ENCODE measurements at places on chromosomes 7 and 10.
A peak's percentile ranks its signal among the peaks of the same experiment; 100 is the strongest.

GRCh38 chr7:116525298-116525912 lies 569 bp downstream of the CAV1 start:
- peak; percentile 47 for DNase-seq

DNA sequence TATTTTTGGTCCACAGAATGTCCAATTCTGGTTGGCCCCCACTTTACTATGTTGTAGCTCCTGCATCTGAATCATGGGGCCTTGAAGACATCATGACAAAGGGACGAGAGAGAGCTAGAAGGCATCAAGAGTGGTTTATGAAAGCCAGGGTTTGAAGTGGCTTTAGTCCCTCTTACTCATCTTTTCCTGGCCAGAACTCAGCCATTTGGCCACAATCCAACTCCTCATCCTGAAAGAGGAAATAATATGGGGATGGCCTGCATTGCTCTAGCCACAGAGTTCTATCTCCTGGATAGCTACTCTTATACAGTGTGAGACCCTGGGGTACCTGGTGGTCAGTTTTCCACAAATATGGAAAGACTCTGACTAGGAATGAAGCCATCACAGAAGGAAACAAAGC lies 418.9 kb downstream of the XPNPEP1 start:
- DNase-seq, result no peak

- no peak for DNase-seq
These were observed 706.8 kb upstream of the MBL2 start for GRCh38 chr10:53479365-53479764.

DNA sequence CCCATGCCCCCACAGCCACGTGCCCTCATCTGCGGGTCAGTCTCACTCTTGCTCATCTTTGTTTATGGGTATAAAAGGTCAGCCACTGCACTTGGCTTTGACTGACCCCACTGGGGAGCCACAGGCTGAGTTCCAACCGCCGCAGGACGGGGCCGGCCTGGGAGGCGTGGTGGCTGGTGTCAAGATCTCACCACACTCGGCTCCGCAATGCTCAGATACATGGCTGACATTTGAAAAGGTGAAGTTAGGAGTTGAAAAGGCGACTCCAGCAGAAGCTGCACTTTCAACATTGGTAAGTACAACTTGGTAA lies 14.9 kb downstream of the TUBGCP2 start:
- DNase-seq, result no peak

DNA sequence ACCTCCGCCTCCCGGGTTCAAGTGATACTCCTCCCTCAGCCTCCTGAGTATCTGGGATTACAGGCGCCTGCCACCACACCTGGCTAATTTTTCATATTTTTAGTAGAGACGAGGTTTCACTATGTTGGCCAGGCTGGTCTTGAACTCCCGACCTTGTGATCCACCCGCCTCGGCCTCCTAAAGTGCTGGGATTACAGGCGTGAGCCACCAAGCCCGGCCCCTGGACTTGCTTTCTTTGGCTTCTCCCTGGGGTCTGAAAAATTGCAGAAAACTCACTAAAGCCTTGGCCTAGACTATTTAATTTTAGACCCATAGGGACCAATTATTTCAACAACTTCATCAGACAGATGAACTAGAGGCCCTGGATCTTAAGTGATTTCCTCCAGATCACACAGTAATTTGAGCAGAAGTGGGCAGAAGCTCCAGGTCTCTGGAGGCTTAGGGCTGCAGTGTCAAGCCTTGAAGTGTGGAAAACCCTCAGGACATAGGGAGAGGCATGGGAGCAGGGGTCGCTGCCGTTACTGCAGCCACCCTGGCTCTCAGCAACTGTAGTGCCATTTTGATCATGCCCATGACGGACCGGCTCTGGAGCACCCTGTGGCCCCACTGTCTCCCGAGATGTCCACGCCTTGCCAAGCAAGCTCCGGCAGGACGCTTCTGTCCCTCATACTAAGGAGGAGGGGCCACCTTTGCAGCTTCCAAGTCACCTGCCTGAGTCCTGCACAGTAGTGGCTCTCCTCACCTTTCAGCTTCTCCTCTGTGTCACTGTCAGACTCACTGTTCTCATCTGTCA lies 72.4 kb downstream of the DENND2A start:
- DNase-seq, result no peak

GRCh38 chr7:49775065-49775948 lies 1.9 kb downstream of the VWC2 start:
- peak; percentile 47 for DNase-seq

DNA sequence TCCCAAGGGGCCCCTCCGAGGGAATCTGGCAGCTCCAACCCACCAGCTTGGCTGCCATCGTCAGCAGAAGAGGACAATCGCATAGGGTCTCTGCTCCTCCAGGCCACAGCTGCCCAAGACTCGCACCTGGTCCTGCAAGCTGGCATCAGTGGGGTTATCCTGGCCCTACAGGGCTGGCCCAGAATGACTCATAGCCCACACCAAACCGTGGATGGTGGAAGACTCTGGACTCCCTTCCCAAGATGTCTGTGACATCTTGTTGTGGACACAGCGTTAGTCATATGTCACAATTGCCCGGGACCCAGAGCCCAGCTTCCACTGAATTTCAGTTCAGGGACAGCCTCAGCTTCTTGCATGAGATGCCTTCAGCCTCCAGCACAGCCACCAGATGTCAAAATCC lies 91.5 kb upstream of the CUX1 start:
- no peak for DNase-seq

- no peak for DNase-seq
These were observed 94.4 kb upstream of the SKAP2 start for GRCh38 chr7:26958834-26959233.

- DNase-seq, result no peak
These were observed 137.2 kb downstream of the PHTF2 start for GRCh38 chr7:77935652-77936348.

GRCh38 chr7:141076377-141076776 lies 2.5 kb downstream of the TMEM178B start:
- no peak for DNase-seq

DNA sequence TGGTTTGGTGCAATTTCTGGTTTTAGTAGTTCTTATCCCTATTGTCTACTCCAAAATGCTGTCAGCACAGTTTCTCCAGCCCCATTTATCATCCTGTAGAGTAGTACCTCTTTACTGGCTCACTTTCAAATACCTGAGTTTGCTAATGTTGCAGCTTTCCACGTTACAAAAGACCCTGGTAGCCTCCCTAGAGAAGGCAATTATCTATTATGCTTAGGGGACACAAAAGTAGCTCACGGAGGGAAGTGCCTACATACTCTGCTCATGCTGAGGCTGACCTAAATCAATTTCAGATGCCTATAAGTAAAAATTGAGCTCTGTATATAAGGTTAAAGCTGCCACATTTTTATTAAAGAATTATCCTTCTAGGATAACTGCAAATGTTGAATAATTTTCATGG lies 603.6 kb downstream of the CNTNAP2 start:
- DNase-seq, result no peak

- no peak for DNase-seq
These were observed 78.8 kb downstream of the CNNM2 start for GRCh38 chr10:102996876-102997275.

GRCh38 chr10:101106351-101106750 lies 24.7 kb upstream of the TLX1 start:
- DNase-seq, result no peak

DNA sequence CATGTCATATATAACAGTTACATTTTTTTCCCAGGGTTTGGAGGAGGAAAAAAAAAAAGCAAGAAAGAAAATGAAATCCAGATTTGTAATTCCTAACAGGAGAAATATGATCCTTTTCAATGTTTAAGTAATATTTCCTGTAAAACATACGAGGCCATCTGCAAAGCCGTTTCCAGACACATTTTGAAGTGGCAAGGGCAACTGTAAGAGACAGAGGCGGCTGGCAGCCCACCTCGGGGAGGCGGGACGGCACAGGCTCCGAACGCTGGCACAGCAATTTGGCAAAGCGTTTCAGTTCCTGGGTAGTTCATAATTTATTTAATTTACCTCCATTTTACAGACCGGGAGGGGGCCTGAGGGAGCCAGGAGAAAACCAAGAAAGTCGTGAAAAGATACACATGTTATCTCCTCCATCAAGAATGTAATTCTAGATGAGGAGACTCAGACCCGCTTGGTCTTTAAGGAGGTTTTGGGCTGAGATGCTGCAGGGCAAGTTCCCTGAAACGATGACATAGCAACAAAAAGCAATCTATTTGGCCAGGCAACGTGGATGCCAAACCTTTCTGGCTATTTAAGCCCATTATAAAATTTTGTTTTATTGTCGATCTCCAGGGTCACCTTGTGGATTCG lies 448.5 kb upstream of the MKI67 start:
- no peak for DNase-seq

- DNase-seq, result no peak
These were observed 361.6 kb upstream of the SHH start for GRCh38 chr7:156173748-156174353.

GRCh38 chr10:43047288-43047970 lies 29.4 kb upstream of the RET start:
- no peak for DNase-seq

GRCh38 chr7:87627634-87627994 lies 584 bp upstream of the RUNDC3B start:
- peak; percentile 42 for DNase-seq

- DNase-seq, result no peak
These were observed 4.9 kb upstream of the CYP3A7 start for GRCh38 chr7:99739699-99740572.

- no peak for DNase-seq
These were observed 89.4 kb downstream of the ITGA8 start for GRCh38 chr10:15630353-15630752.

DNA sequence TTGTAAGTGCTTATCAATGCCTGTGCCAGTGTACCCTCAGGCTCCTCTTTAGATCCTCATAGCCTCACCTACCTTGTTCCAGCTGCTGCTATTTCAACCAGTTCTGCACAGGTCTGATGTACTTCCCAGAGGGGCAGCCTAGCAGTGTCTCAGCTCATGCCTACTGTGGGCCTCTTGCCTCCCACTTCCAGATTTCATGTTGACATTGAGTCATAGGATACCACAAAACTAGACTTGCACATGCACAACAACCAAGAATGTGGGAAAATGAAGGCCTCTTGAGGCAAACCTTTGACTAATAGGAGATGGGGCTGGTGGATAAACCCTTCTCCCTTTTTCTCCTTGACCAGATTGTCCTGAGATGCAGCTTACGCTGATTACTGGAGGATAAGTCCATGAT lies 31.0 kb downstream of the PON3 start:
- no peak for DNase-seq

DNA sequence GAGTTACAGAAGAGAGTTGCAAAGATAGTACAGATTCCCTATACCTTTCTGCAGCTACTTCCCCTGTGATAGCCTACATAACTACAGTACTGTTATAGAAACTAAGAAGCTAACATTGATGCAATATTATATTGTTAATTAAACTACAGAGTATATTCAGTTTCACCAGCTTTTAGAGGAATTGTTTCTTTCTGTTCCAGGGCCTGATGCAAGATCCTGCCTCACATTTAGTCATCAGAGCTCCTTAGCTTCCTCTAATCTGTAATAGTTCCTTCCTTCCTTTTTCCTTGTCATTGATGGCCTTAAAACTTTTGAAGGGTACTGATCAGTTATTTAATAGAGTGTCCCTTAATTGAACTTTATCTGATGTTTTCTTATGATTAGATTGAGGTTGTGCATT lies 56.8 kb downstream of the SDHAF3 start:
- no peak for DNase-seq

GRCh38 chr7:40673285-40673684 lies 538.5 kb downstream of the SUGCT start:
- no peak for DNase-seq

DNA sequence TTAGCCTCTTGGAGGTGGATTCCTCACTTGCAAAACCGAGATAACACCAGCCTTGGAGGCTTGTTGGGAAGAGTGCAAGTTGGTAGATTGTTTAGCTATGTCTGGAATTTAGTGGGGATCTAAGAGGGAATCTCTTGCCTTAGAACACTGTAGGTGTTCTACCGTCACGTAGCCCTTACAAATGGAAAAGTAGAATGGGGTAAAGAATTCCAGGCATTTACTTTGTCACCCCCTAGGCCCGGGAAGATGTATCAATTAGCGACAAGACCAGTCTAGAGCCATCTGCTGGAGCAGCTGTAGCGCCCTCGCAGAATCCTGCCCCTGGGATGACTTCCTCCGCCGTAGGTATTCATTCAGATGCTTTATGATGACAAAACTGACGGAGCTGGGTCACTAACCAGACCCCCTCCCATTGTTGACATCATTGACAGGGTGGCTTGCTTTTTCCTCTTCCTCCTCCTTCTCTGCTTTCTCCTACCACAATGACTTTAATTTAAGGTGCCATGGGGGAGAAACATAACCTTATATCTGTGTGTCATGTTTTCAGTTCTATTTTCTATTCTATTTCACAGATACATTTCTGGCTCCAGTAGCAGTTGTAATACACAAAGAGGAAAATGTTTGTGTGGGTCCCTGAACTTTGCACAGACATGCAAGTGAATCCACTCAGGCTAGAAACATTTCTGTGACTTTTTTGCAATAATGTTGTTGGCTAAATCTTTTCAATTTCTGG lies 262.6 kb upstream of the LYZL1 start:
- DNase-seq, result no peak

DNA sequence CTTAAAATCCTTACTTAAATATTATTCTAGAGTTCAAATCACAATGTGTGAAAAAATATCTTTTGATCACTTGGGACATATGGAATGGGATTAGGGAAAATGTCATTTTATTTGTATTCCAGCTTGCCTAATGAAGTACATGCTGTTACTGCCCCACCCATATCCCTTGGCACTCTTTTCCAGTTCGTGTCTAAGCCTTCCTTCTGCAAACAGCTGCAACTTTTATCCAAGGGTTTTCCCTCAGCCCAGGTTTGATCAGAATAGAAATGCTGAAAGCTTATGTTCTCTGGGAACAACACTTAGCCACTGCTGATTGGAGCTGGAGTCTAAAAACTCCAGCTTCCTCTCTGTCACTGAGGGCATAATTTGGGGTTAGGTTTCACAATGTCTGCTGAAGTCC lies 214.1 kb upstream of the FAM3C start:
- no peak for DNase-seq

- DNase-seq, result no peak
These were observed 62.5 kb downstream of the MCU start for GRCh38 chr10:72754275-72755032.

GRCh38 chr7:913736-914520 lies 37.6 kb downstream of the GET4 start:
- DNase-seq, result no peak

DNA sequence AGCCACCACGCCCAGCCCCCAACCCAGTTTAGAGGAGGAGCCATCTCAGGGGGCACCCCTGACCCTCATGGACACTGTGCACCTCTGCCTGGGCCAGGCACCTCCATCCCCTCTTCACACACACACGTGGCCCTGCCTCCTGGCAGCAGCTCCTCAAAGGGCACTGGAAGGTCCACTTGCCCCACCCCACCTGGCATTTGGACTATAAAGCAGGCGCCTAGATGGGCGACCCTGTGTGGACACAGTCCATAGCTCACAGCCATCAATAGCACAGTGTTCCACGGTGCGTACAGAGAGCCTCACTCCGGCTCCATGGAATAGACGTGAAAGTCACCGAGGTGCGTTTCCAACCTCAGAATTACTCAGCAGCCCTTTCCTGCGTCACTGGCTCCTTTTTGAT lies 41.0 kb downstream of the FKBP6 start:
- no peak for DNase-seq

GRCh38 chr7:114630201-114630990 lies 215.8 kb downstream of the FOXP2 start:
- DNase-seq, result no peak

- no peak for DNase-seq
These were observed 129.5 kb downstream of the PTPN20 start for GRCh38 chr10:47040681-47041080.

- DNase-seq, result no peak
These were observed 6.4 kb downstream of the VIM start for GRCh38 chr10:17234431-17234945.

GRCh38 chr7:77415823-77416620 lies at the start of gene GSAP:
TSS of gene GSAP (minus strand) at chr7:77416349. CDS start at chr7:77416321, 28 bp downstream.
- peak; percentile 30 for DNase-seq
